B cell (primary cell): ENCODE measurements at places on chromosomes 3 and 15.
A peak's percentile ranks its signal among the peaks of the same experiment; 100 is the strongest.

DNA sequence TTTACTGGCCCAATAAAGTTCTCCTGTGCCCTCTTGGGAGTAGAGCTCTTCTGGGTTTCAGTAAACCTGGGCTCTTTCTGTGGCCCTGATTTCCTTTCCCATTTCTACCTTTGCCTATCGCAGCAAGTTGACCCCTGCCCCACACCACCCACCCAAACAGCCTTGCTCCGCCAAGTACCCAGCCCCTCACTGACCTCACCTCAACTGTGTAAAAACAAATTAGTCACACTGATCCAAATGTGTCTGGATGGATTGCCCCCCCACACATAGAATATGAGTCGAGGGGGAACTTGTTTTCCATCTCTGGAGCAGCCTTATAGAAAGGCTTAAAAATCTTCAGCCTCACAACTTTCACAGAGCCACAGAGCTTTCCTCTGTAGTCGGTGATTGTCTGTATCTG is 28.6 kb upstream of the VEPH1 start:
- DNase-seq, result no peak

GRCh38 chr3:46417841-46418611 is 11.0 kb downstream of the CCRL2 start:
- DNase-seq, result no peak

- DNase-seq, result peak; percentile 60
These were observed at the start of gene CPLX3 for GRCh38 chr15:74826364-74826819. Gene CPLX3 (plus strand): TSS chr15:74826627. CDS start chr15:74826704, 77 bp downstream.

- no peak for DNase-seq
These were observed 901.6 kb downstream of the TUSC7 start for GRCh38 chr3:117611211-117611610.

GRCh38 chr3:125280668-125281361 is 68.3 kb upstream of the SLC12A8 start:
- no peak for DNase-seq

DNA sequence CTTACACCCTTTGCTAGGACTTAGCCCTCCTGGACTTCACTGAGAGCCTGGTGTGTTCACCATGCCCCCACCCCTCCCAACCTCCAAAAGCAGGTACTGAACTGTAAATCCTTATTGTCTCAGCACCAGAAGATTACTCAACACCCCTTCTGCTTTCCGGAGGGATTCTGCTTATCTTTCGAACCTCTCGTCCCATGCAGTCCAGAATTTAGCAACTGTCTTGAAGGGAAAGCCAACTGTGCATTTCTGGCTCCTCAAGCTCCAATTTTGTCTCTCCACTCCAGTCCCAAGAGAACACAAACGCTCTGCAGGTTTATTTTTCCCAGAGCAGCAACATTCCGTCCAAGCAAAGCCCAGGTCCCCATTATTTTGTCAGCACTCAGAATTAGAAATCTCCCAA is 49.6 kb downstream of the RFTN1 start:
- DNase-seq, result no peak

DNA sequence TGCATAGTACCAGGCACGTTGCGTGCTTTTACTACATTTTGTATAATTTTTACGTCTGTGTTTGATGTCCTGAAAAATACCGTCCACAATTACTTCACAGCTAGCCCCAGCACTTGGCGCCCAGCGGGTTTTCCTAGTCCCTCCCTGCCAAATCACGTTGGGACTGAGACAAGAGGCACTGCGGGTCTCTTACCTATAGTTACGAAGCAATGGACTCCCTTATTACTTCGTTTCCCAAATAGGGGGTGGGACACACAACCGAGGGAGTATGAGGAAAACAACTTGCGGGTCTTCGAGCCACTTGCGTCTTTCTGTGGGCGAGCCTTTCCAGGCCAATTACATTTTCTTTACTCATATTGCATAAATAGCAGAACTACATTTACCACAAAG is 620 bp upstream of the CMSS1 start:
- DNase-seq, result no peak

GRCh38 chr3:139299261-139300132 is 44.3 kb upstream of the MRPS22 start:
- no peak for DNase-seq

DNA sequence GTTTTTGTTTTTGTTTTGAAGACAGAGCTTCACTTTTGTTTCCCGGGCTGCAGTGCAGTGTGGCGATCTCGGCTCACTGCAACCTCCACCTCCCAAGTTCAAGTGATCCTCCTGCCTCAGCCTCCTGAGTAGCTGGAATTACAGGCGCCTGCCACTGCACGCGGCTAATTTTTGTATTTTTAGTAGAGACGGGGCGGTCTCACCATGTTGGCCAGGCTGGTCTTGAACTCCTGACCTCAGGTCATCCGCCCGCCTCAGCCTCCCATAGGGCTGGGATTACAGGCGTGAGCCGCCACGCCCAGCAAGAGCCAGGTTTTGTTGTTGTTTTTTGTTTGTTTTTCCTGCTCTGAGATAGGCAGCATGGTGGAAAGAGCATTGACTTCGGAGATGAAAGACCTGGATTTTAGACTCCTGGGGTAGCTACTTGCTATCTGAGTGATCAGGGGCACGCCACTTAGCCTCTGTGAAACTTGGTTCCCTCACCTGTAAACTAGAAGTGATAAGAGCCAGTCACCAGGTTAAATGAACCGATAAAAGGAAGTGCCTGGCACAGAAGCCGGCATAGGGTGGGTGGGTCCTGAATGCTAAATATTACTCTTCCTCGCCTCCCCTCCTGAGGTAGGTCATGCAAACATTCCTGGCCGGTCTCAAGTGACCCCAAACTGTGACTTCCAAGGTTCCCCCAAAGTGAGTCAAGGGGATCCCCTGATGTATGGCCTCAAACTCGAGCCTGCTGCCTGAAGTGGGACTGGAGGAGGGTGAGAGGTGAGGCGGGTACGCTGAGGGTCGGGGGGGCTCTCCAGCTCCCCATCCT is 62.9 kb upstream of the MCF2L2 start:
- no peak for DNase-seq

DNA sequence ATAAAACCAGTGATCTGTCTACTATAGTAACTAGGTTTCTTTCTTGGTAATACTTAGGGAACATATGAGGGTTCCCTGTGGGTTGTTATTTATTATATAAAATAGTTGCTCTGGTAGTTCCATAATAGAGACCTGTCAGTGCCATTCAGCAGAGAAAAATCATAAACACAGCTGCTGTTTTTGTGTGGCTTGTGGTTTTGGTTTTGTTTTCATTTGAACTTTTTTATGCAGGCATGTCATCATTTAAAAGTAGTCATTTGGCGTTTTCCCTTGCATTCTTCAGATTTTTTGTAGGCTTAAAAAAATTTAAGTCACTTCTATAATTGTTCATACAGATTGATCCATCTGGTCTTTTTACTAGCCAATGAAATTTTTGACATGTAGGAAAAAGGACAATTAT is 47.9 kb downstream of the PIK3CA start:
- DNase-seq, result peak; percentile 35

DNA sequence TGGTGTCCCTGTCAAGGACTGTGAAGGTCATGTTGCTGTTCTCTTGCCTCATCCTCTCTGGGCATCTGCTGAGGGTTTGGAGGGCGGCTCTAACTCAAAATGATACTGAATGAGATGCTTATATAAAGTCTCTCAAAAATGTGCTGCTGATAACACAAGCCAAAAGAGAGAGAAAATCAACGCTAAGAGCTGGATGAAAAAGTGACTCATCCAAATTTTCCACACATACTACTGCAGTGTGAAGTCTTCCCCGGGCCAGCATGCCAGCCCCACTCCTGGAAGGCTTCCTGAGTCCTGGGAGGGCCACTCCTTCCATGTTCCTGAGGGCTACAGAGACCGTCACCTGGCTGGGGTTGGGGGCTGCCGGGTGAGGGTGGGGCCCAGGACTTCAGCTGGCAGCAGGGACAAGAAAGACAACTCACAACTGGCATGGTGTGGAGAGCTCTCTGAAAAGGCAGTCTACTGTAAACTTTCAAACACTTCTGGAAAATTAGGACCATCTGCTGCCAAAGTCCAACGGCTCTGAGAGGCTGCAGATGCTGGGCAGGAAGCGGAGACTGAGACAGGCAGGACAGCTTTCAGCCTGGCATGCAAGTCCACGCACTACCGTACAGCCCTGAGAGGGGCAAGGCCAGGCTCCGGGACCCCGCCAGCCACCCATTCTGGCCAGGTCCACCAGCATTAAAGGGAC is 200.3 kb downstream of the ADAMTS17 start:
- no peak for DNase-seq

GRCh38 chr3:127738192-127738840 is 65.6 kb downstream of the ABTB1 start:
- DNase-seq, result no peak

GRCh38 chr15:100284191-100284590 is 57.6 kb downstream of the ADAMTS17 start:
- no peak for DNase-seq

- DNase-seq, result no peak
These were observed 1277.6 kb downstream of the ZPLD1 start for GRCh38 chr3:103712320-103713008.

GRCh38 chr3:10725846-10726245 is 90.2 kb upstream of the SLC6A11 start:
- DNase-seq, result no peak

DNA sequence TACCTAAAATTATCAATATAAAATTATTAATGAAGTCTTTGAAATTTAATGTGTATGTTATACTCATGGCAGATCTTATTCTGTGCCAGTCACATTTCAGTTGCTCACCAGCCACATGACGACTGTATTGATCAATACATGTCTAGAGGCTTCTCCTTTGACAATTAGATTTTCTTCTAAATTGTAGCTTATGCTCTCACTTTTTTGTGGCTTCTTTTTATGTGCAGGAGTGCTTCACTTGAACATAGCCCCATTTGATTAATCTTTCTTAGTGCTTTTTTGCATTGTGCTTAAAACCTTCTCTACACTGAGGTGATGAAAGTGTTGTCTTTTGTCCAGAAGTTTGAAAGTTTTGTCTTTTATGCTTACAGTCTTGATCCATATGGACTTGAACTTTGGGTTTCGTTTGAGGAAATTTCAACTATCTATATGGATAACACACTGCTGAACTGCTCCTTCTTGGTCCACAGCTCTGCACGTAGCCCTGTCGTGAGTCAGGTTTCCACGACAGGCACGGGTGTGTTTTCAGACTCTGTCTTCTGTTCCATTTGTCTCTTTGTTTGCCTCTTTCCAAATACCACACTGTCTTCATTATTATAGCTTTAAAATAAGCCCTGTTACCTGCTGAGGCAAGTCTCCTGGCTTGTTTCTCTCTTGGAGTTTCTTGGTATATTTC is 393.9 kb upstream of the CFAP20DC start:
- no peak for DNase-seq

GRCh38 chr15:32747921-32748342 is 30.1 kb downstream of the GREM1 start:
- no peak for DNase-seq

DNA sequence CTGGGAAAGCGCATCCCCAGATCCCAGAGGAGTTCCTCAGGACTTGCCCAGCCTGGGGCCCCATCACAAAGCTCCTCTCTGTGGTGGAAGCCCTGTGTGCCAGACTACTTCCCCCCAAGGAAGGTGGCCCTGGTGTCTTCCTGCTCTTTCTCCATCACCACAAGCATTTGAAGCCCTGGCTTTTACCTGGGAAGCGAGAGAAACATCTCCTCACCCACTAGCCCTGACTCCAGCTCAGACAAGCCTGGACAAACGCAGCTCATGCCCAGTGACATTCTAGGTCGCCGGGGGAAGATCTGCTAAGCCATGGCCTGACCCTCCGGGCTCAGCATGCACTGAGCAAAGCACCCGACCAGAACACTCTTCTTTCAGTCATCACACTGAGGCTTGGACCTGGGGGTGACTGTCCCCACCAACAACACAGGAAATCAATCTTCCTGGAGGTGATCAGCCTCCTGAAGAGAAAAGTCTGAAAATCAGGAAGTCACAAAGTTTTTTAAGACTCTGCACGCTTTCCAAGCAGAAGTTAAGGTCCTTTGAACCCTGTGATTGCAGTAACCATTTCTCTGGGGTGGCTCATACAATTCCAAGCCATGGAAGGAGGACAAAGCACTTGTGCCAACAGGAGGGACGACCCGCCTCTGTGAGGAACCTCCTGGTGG is 40.8 kb downstream of the KLHL25 start:
- DNase-seq, result no peak

GRCh38 chr3:150636258-150636657 is 33.1 kb downstream of the SELENOT start:
- no peak for DNase-seq

- DNase-seq, result no peak
These were observed 837.5 kb downstream of the MCTP2 start for GRCh38 chr15:95068701-95069521.

DNA sequence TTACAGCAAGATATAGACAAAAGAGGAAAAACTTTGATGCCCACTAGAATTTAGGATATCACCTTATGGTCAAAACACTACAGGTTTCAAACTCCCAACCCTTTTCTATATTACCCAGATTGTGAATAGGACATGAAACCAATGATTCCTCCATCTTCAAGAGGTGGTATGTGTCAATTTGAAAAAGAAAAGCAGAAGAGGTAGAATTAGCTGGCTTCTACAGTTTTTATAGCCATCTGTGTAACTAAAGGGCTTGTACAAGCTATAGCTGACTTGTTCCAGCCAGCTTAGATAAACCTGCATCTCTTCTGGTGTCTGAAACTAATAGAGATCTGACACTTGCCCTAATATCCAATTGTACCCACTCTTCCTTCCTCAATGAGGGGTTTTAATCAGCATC is 24.9 kb upstream of the HGD start:
- no peak for DNase-seq

- DNase-seq, result no peak
These were observed 549.0 kb downstream of the IGSF11 start for GRCh38 chr3:118485693-118486092.

- DNase-seq, result no peak
These were observed 134.9 kb upstream of the TBC1D5 start for GRCh38 chr3:17877299-17877698.

GRCh38 chr3:117407317-117407716 is 697.7 kb downstream of the TUSC7 start:
- DNase-seq, result no peak

GRCh38 chr3:35633332-35634124 is 5.8 kb upstream of the ARPP21 start:
- no peak for DNase-seq

DNA sequence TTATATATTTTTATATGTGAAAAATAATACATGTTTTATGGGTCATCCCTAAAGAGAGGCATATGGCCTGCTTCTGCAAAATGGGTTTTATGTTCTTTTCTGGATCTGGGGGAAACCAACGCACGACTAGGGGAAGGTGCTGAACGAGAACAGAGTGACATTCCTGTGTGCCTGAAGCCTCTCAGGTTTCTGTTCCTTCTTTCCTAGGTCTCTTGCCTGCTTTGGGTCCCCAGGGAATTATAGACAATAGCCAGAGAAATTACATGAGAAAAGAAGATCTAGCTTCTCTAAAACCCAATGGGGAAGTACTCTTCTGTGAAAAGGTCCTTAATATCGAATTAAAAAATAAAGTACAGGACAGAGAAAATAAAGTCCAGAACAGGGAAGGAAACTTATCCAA is 66.5 kb downstream of the IGSF11 start:
- DNase-seq, result no peak

DNA sequence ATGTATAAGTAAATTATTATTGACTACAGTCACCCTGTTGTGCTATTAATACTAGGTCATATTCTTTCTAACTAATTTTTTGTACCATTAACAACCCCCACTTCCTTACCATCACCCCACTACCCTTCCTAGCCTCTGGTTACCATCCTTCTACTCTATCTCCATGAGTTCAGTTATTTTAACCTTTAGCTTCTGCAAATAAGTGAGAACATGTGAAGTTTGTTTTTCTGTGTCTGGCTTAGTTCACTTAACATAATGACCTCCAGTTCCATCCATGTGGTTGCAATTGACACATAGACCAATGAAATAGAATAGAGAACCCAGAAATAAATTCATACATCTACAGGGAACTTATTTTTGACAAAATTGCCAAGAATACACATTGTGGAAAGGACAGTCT is 55.4 kb upstream of the CHRNB4 start:
- DNase-seq, result no peak
